Activated T-cell treated with anti-CD3 and anti-CD28 coated beads, Interleukin-2, amount 50 U/mL, for 72 hours (primary cell): ENCODE measurements at places on chromosomes 5 and 9. TPM values are rescaled to one million over a fixed set of nuclear protein-coding genes. Genes with fewer than 3 reads are reported as not detected.

Gene NR5A1
- not detected for total RNA-seq

Gene ADAMTS12
- 0.05 TPM for total RNA-seq

Gene UNC5A
- total RNA-seq: not detected

Gene UAP1L1
- total RNA-seq: 14.3 TPM

Gene GNE
- total RNA-seq: 19.1 TPM

Gene THBS4
- total RNA-seq: 4.7 TPM

Gene FOXD1
- total RNA-seq: 1.0 TPM

Gene FSD1L
- total RNA-seq: 3.0 TPM

Gene ANXA1
- total RNA-seq: 16.7 TPM

Gene ELOVL7
- 5.9 TPM for total RNA-seq
